CD4-positive, alpha-beta memory T cell (primary cell): ENCODE measurements at places on chromosomes 3 and 15. TPM values are rescaled to one million over a fixed set of nuclear protein-coding genes. Genes with fewer than 3 reads are reported as not detected.

GRCh38 chr3:154227531-154227930, 96.8 kb downstream of the DHX36 start:
- H3K4me3 ChIP-seq, result no peak overlapping the region
- no peak overlapping the region for H3K27ac ChIP-seq
- no peaks in the 10 kb centered on the region for H3K36me3 ChIP-seq
- no peaks in the 10 kb centered on the region for H3K27me3 ChIP-seq
- no peaks in the 10 kb centered on the region for H3K4me1 ChIP-seq
- DNase-seq, result no peak

DNA sequence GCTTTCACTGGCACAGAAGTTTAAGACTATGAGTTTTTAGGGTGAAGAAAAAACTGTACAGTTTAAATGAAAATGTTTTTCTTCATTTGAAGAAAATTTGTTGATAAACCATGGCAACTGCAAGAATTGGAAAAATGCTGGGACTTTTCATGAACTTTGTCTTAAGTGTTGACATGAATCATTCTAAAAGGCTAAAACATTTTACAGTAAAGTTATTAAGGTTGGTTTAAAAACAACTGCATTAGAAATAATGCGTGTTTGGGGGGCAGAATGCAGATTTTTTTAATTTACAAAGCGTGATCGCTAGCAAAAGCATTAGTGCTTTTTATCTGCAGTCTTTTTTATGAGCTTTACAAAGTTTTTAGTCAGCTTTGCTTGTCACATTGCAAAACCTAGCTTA, 601.9 kb upstream of the TGFBR2 start:
- DNase-seq, result no peak
- H3K27ac ChIP-seq, result no peak overlapping the region
- H3K27me3 ChIP-seq, result no peaks in the 10 kb centered on the region
- no peaks in the 10 kb centered on the region for H3K36me3 ChIP-seq

The MYO5C gene
- 0.19 TPM for total RNA-seq

- H3K36me3 ChIP-seq, result no peaks in the 10 kb centered on the region
- H3K4me3 ChIP-seq, result no peak overlapping the region
- H3K27ac ChIP-seq, result no peak overlapping the region
- H3K4me1 ChIP-seq, result no peaks in the 10 kb centered on the region
- no peaks in the 10 kb centered on the region for H3K27me3 ChIP-seq
- no peak for DNase-seq
These were observed 83.0 kb downstream of the CRYGS start for GRCh38 chr3:186461141-186461540.

DNA sequence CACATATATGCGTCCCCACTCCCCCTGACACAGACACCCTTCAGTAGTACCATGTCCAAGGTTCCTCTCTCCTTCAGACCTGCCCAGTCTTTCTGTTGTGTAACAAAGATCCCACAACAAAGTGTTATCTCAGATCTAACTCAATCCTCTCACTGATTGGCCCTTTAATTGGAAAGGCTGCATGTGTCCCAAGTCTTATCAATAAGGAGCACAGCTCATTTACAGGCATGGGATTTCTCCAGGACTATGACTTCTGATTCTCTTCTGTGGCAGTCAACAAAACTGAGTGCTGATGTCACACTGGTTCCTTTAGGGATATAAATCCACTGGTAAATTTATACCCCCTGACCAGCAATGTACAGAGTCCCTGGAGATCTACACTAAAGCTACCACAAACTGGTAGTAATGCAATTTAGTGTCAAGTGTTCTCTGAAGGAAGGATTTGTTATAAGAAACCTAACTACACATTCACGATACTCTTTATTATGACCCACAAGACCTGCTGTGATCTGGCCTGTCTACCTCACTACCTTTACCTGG, 28.1 kb downstream of the CLK3 start:
- no peak for DNase-seq
- H3K27ac ChIP-seq, result no peak overlapping the region
- no peaks in the 10 kb centered on the region for H3K4me1 ChIP-seq
- no peak overlapping the region for H3K4me3 ChIP-seq
